ENCODE measurements at places on chromosomes 11 and 22.

- DNase-seq: no peak
Observed at GRCh38 chr11:21072558-21072957, 403.2 kb downstream of the NELL1 start.

DNA sequence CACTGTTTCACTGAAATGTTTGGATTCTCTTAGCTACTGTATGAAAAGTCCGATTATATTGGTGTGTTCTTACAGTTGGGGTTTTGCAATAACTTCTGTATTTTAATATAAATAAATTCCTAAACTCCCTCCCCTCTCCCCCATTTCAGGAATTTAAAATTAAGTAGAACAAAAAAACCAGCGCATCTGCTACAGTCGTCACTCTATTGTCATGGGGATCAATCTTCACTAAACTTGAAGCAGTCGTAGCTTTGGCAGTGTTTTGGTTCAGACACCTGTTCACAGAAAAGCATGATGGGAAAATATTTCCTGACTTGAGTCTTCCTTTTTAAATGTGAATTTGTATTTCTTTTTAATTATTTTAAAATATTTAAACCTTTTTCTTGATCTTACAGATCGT lies 9.4 kb downstream of the PIWIL3 start:
- DNase-seq: no peak

DNA sequence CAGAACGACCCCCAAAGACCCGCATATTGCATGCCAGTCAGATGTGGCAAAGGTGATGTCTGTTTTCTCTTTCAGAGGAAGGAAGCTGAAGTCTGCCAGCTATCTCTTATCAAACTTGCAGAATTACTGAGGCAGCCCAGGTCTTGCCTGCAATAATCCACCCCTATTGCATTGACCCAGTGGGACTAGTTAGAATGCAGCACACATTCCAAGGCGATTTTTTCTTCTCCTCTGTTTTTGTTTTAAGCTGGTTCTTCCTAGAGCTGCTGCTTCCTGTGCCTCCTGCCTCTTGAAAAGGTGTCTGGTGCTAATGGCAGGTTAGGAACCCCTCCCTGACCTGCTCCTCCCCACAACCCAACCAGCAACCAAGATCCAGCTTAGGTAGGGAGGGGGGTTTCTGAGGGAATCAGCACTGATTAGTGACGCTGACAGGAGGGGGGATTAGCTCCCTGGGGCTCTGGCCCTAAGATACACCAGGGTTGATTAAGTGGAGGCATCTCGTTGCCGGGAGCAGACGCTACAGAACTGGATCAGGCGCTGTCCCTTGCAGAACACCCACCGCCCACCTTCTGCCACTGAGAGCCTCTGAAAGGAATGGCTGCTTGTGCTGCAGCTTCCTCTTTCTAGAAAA lies 2.8 kb downstream of the NTM start:
- no peak for DNase-seq

DNA sequence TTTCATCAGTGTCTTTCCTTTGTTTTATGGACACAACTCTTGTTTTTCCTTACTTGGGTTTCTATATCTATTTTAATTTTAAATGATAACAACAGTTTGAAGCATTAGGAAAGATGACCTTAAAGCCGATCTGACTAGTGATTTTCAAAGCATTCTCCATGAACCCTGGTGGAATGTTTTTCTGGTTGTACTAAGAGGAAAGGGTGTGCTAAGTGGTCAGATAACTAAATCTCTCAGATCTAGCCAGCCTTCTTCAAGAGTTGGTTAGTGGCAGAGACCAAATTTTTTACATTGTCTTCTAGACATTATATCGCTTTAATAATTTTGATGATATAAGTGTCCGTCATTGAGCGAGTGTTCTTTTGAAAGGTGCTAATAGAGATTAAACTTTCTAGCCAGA lies 134.4 kb downstream of the METTL15 start:
- no peak for DNase-seq

- no peak for DNase-seq
Observed at GRCh38 chr22:40708177-40708576, 28.9 kb downstream of the MCHR1 start.

- peak; percentile 30 for DNase-seq
Observed at GRCh38 chr11:133934599-133935550, 21.9 kb downstream of the IGSF9B start.

- no peak for DNase-seq
Observed at GRCh38 chr11:80473562-80473961, 1032.7 kb upstream of the TENM4 start.
